ENCODE measurements at places on chromosomes 5 and 9. TPM values are rescaled to one million over a fixed set of nuclear protein-coding genes. Genes with fewer than 3 reads are reported as not detected.

The IL9 gene
- total RNA-seq = not detected

The SV2C gene
- total RNA-seq = 0.67 TPM

GRCh38 chr5:66958201-66958979, 238.2 kb downstream of the CD180 start:
- DNase-seq = no peak

- DNase-seq = no peak
These were observed 52.6 kb downstream of the HINT1 start for GRCh38 chr5:131112424-131112823.

DNA sequence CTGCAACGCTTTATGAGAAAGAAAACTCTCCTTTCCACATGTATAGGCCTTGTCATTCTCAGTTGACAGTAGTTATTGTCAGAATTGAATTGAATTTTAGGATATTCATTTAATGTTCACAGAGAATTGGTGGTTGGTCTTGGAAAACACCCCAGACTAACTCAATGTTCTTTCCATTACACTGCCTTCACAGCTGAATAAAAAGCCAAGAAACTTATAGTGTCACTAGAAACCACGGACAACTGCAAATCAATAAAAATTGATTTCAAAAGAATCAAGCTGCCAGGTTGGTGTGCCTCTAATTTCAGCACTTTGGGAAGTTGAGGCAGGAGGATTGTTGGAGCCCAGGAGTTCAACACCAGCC, 38.9 kb upstream of the IQGAP2 start:
- DNase-seq = no peak

- DNase-seq = no peak
These were observed 65.2 kb downstream of the TMC1 start for GRCh38 chr9:72586388-72587130.

DNA sequence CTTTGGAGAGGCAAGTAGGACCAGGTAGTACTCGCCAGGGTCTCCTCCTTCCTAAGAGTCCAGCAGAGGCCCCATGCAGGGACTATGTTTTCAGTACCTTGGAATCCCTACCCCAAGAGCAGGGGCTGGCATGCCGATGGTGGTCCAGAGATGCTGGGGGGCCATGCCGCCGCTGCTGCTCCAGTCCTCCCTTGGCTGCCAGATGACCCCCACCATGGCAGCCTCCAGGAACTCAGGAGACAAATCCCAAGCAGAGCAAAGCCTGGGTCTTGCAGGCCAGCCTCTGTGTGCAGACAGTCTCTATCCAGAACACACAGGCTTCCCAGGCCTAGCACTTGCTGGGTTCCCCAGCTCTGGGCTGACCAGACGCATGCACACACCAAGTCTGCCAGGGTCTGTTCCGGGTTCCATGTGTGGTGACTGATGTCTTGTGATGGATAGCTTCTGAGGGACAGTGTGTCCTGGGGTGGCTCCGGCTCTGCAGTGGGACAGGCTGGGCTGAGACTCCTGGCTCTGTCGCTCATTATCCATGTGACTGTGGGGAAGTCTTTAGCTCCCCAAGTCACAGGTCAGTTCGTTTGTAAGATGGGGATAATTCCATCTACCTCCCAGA, 127.3 kb downstream of the CRB2 start:
- no peak for DNase-seq

GRCh38 chr5:169222934-169223594, 77.9 kb downstream of the SLIT3 start:
- no peak for DNase-seq

GRCh38 chr5:17190242-17190778, 27.1 kb upstream of the BASP1 start:
- DNase-seq = no peak

GRCh38 chr5:104569621-104570020, 1007.0 kb upstream of the NUDT12 start:
- DNase-seq = no peak

The RETREG1 gene
- total RNA-seq = 105 TPM

GRCh38 chr9:113154471-113154870, 3.7 kb downstream of the SLC31A2 start:
- DNase-seq = no peak

DNA sequence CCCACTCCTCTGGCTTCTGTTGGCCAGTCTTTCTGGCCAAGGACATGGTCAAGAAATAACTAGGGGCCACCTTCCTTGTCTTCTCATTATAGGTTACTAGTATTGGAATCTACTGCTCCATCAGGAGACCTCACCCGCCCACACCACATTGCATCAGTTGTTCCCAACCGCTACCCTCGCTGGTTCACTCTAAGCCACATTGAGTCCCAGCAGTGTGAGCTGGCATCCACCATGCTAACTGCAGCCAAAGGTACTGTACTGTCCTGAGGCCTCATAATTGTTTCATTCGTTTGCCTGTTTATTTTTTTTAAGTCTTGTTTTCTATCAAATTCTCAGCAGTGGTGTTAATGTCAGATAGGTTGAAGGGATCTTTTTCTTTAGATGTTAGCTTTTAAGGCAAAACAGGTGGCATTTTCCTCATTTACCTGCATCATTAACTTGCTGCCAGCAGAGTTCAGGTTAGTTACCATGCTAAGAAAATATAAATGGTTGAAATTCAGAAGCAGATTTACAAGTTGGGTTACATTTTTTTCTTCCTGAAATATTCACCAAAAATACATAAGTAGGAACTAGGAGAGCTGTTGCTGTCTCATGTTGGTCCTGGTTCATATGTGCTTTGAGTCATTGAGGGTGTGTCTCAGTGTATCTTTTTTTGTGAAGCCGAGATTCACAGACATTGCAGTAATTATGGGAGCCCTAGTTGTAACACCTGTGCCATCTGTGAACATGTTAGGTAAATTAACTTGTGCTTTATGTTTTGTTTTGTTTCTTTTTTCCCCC, 206.9 kb downstream of the ZSWIM6 start:
- no peak for DNase-seq

GRCh38 chr9:126207256-126207655, 119.4 kb upstream of the MVB12B start:
- DNase-seq = no peak

- DNase-seq = no peak
These were observed 1.7 kb downstream of the ACTL7B start for GRCh38 chr9:108854094-108854493.

DNA sequence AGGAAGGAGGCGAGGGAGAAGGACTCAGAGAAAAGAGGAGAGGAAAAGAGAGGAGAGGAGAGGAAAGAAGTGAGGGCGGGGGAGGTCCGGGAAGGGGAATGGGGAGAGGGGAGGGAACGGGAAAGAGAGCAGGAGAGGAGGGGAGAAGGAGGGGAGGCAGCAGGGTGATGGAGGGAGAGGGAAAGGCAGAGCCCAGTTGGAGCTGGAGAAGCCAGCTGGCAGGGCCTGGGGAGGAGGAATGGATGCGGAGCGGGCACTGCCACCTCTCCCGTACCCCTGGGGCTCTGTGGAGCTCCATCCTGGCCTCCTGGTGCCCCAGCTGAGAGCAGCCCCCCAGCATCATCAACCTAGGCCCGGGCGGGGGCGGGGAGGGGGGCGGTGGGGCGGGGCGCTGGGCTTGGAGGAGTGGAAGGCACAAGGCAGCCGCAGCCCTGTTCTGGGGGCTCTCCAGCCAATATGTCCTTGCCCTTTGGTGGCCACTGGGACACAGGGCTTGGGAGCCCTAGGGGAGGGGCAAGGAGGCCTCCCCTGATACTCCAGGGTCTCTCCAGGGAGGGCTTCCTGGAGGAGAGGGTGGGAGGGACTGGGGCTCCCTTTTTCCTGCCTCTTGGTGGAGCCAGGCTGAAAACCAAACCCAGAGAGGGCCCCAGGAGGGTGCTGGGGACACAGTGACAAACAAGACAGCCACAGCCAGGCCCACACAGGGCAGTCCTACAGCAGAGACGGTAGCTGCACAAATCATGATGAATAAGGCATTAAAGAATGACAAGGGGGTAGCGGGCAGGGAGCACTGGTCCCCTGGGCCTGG, 123.7 kb downstream of the C9orf50 start:
- no peak for DNase-seq

DNA sequence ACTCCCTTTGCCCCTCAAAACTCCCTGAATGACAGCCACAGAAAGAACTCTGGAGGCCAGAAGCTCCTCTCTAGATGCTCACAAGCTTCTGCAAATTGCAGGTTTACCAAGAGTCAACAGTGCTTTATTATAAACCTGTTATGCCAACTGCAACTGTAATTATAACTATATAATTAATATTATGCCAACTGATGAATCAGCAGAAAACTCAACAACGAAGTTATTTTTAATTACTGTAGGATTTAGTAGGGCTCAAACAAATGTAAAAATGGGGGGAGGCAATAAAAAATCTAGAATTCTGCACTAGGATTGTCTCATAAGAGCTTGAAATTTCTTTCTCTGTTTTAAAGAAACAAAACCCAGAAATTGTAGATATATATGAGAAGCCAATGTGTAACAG, 37.0 kb upstream of the OR2K2 start:
- DNase-seq = no peak
